Activated gamma-delta T cell (primary cell): ENCODE measurements at places on chromosomes 1 and 21.

- DNase-seq: no peak
These were observed 9.7 kb upstream of the LHX8 start for GRCh38 chr1:75124510-75124909.

DNA sequence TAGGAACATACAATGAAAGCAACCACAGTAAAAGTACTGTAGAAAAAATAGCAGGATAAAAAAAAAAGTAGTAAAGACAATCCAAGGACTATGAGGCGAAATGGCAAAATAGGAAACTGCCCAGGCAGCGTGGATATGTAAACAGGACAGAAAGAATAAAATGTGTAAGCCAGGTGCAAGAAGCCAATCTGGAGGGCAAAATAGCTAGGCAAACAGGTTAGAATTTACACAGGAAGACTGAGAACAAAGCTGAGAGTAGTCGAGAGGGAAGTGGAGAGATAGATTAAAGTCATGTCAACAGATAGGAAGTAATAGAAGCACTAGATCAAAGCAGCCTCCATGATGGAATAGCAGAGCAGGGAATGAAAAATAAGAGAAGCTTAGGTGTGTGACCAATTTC is 124.2 kb upstream of the B3GALT2 start:
- no peak for DNase-seq

DNA sequence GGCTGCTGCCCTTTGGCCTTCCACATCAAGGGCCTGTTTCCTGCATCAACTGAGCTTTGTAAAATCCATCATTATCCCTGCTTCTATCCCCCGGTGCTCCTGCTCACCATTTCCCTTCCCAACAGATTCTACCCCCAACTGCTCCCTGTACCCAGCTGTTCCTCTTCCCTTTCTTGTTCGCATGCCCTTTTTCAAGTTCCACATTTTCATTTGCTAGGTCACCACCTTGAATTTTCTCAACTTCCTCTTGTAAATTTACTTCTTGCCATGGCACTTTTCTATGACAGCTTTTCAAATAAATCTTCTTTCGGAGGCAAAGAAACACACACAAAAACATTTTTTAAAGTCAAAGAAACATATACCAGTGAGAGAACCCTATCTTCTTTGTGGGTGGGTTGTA is 330.5 kb upstream of the ADGRL2 start:
- no peak for DNase-seq

GRCh38 chr1:33298623-33299277 is 22.1 kb downstream of the A3GALT2 start:
- DNase-seq: no peak

DNA sequence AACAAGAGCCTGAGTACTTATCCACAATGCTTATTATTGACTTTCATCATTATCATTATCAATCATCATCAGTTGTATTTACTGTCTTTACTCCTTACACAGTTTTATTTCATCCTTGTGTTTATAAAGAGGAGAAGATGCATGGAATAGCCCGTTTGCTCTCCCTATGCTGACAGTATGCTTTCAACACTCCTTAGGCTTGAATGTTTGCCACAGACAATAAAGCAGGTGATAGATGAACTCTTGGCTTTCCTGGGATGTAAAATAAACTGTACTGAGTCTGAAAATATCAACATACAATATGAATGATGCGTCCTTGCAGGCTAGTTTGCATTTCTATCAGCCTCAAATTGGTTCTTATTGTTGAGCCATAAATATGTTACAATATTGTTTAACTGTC is 891.8 kb upstream of the NCAM2 start:
- no peak for DNase-seq

GRCh38 chr1:221993444-221993948 is 251.6 kb upstream of the DUSP10 start:
- no peak for DNase-seq

DNA sequence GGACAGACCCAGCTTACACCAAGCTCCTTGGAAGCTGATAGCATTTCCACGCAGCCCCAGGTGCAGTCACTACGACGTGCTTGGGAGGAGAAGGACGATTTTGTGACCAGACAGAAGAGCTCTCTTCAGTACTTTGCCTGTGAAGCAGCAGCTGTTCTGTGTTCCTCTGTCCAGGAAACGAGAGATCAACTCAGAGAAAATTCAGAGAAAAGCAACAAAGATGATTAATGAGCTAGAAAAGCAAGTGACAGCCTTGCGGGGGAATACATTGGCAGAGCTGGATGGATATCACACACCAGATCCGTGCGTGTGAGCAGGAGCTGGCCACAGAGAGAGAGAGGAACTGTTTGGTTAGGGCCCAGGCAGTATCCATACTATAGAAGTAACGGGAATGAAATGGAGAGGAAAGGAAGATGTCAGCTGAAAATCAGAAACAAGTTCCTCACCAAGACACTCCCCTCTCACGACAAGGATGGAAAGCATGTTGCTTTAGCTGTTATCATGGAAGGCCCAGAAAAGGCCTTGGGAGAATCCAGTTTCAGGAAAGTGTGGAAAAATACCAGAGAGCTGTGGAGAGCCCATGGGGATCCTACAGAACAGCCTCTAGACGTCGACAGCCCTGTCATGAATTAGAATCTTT is 106.2 kb downstream of the TOMM20 start:
- no peak for DNase-seq

DNA sequence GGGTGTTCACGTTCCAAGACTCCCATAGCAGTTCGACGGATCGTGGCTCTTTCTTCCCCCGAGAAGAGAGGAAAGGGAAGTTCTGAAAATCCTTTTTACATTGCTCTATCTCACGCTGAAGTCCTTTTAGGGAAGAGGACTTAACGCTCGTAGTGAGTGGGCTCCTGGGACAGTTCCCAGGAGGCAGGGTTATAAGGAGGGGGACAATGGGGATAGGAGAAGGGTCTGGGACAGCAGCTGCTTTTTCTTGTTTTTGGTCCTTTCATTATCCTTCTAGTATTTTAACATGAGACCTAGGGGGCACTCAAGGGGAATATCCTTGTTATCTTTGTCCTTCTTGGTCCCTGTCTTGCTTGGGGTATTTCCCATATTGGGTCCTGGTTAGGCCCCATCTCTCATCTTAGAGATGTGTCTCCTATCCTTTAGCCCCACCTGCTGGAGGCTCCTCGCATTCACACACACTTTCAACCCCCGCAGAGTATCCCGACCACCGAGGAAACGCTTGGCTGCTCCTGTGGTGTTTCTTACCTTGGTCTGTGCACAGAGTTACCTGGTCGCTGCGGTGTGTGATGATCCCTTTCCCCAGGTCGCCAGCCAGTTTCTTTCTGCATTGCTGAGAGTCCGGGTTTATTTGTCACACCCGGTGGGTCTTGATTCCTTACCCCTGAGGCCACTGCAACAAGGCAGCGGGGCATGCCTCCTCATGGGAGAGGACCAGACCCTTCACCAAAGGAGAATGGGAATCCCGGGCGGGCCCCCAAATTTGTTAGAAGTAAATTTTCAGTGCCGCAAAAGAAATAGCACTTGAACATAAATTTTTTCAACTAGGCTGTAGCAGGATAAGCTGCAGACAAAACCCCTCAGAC is 29.7 kb downstream of the SCCPDH start:
- DNase-seq: no peak

DNA sequence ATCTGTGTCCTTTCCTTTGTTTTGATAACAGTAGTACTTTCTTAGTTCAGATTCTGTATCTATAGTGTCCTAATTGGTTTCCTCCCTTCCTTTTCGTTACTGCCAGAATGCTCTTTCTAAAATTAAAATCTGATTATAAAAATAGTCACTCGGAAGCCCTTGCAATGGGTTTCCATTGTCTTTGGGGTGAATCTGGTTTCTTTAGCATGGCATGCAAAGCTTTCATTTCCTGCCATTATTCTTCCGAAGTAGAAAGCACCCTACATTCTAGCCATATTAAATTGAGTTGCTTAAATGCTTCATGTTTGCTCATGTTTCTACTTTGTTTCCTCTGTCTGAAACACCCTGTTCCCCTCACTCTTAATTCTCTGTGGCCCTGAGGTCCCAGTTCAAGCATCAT is 53.2 kb upstream of the MACF1 start:
- DNase-seq: no peak

DNA sequence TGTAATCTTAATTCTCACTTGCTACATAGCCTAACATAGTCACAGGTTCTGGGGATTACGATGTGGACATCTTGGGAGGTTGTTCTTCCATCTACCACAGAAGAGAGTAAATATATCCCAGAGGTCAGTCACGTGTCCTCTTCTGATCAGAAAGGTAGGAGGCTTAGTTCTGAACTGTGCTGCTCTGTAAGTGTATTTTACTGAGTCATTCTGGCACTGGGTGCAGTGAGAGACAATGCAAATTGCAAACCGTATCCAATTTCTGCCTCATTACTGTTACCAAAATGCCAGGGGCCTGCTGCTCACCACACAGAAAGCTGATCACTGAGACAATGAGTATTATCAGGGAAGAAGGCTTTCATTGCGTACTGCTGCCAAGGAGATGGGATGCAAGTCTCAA is 104.0 kb downstream of the GABPA start:
- DNase-seq: no peak

DNA sequence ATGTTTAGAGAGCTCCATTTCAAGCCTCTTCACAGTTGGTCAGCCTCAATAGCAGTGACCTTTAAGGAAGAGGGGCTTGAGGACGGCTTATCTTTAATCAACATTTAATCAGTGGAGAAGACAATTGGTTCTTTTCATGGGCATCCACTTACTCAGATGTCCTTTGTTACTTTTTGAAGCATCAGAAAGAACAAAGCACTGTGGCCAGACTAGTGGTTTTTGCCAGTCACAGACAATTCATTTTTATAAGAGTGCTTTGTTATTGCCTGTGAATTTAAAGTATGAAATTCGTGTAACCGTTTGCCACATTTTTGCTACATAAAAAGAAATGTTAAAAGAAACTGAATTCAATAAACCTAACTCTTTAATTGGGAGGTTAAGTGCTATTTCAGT is 222.8 kb downstream of the TPR start:
- no peak for DNase-seq

GRCh38 chr1:227892489-227893299 is 55.0 kb downstream of the WNT9A start:
- DNase-seq: no peak

DNA sequence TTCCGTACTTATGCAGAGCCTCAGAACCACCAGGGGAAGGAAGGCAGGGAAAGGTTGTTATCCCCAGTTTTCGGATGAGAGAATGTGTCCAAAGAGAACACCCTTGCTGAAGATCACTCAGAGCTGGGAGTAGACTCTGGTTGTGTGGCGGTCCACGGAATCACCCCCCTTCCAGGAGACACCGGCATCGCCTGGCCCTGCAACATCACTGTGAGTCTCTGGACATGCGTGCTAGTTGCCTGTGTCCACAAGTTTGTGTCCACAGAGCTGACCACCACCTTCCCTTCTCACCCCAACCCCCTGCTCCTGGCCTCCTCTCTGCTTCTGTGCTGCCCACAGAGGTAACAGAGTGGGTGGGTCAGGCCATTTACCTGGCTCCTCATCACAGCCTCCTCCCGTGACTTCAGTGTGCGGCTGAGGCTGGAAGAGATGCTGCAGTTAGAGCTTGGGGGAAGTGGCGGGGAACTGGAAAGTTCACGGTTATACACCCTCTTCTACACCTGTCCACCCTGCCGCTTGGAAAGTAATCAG is 7.3 kb downstream of the MYBPH start:
- DNase-seq: no peak

GRCh38 chr1:9555942-9556341 is 16.7 kb downstream of the SLC25A33 start:
- no peak for DNase-seq

DNA sequence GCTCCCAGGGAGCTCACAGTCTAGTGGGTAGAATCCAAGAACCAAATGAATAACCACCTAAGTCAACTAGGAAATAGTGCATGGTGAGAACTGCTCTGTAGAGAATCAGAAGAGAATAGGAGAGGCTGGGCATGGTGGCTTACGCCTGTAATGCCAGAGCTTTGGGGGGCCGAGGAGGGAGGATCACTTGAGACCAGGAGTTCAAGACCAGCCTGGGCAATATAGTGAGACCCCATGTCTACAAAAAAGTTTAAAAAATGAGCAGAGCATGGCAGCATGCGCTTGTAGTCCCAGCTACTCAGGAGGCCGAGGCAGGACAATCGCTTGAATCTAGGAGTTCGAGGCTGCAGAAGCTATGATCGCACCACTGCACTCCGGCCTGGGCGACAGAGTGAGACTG is 122.3 kb upstream of the IRF2BP2 start:
- DNase-seq: no peak

DNA sequence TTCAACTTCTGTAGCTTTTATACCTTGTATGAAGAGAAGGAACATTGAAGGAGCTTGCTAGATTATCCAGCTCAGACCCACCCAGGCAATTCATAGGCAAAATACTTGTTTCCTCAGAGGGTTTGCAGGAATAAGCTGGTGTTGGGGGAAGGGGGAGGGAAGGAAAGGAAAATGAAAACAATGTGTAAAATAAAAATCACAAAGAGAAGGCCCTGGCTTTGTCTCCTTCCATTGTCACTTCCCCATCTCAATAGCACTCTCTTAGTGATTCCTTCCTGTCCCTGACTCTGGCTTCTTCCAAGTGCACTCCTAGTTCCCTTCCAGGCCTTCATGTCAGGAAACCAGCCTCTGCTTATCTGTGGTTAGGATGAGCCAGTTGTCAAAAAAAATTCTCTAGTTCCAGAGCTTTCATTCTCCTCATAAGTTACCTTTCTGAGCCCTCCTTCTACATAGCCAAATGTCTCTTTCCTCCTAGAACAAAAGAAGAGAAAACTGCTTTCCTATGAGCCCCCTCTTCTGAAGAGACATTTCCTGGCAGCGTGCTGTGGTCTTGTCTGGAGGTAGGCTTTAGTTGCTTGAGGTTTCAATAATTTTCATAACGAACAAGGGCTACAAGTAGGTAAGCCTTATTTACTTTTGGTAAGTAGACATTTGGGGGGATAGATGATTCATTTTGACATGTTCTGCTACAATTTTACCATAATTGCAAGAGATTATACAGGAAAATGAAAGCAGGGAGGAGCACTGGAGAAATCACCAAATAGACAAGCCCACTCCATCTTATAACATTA is 45.7 kb downstream of the FASLG start:
- DNase-seq: no peak

DNA sequence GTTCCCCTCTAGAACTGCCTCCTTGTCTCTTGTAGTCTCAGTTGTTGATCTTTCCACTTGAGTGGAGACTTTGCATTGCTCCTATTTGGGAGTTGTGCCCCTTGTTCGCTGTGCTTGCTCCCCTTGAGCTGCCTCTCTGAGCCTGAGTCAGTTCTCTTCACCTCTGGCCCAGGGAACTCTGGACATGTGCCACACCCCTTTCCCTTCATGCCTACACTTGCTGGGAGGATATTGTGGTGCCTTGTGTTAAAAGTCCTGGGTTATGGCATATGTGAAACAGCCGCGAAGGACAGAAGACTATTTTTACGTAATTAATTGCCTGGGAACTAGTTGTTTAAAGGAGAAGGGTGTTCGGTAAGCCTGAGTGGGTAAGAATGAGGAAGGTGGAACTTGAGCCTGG is 32.2 kb upstream of the RPTN start:
- no peak for DNase-seq

DNA sequence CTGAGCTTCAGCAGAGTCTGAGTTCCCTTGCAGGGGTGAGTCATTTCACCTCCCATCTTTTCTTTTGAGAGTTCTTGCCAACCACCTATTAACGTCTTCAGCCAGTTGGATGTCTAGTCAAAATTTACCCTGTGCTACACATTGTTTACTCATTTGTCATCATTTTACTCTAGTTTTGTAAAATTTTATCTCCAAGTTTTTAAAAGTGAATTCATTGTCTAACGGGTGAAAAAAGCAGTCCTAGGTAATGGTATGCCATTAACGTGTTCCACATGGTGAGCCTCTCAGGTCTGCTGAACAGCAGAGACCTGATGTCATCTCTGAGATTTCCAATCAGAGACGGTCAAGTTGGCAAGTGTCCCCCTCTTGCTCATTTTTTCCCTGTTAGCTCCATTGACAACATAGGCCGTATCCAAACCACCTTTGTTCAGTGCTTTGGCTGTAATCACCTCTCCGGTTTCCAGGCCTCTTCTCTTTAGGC is 85.4 kb downstream of the TBX15 start:
- DNase-seq: no peak
